ENCODE measurements at places on chromosomes 1 and 21.

- DNase-seq = peak; percentile 54
Measured at GRCh38 chr1:227437495-227438008, 119.3 kb upstream of the CDC42BPA start.

- DNase-seq = no peak
Measured at GRCh38 chr1:1755426-1755825, 22.8 kb downstream of the NADK start.

DNA sequence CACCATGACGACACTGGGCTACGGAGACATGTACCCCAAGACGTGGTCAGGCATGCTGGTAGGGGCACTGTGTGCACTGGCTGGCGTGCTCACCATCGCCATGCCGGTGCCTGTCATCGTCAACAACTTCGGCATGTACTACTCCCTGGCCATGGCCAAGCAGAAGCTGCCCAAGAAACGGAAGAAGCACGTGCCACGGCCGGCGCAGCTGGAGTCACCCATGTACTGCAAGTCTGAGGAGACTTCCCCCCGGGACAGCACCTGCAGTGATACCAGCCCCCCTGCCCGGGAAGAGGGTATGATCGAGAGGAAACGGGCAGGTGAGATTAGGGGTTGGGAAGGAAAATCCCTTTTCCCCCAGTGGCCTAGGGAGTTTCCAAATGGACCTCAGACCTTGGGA, 13.5 kb downstream of the KCNC4 start:
- DNase-seq = no peak

DNA sequence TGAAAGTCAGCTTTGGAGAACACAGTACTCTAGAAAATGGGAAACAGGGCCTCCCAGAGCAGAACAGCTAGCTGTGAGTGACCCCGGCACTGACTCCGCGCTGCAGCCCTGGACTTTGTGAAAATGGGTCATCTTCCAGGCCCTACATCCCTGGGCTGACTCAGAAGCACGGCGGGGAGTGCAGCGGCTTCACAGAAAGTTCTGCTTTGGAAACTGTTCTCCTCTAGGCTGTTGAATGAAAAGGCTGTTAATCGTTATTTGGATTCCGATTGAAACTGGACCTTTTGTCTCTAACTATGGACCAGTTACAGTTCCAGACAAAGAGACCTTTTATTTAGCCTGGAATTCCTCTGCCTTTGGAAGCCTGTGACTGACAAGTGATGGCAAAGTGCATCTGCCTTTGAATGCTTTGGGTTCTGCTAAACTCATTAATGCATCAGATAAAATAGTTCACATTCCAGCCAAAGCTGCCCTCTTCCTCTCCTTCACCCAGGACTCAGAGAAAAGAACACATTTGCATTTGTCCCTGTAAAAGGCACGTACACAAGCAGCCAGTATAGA, 144.9 kb upstream of the HOOK1 start:
- no peak for DNase-seq

- DNase-seq = no peak
Measured at GRCh38 chr1:88648706-88649105, 35.4 kb upstream of the PKN2 start.

GRCh38 chr1:153260585-153261280, 1.2 kb downstream of the LORICRIN start:
- no peak for DNase-seq

GRCh38 chr1:220410611-220411010, 117.3 kb upstream of the MARK1 start:
- DNase-seq = no peak

- DNase-seq = no peak
Measured at GRCh38 chr1:219538886-219539285, 74.0 kb downstream of the ZC3H11B start.

GRCh38 chr1:41822866-41823265, 95.9 kb downstream of the HIVEP3 start:
- no peak for DNase-seq

DNA sequence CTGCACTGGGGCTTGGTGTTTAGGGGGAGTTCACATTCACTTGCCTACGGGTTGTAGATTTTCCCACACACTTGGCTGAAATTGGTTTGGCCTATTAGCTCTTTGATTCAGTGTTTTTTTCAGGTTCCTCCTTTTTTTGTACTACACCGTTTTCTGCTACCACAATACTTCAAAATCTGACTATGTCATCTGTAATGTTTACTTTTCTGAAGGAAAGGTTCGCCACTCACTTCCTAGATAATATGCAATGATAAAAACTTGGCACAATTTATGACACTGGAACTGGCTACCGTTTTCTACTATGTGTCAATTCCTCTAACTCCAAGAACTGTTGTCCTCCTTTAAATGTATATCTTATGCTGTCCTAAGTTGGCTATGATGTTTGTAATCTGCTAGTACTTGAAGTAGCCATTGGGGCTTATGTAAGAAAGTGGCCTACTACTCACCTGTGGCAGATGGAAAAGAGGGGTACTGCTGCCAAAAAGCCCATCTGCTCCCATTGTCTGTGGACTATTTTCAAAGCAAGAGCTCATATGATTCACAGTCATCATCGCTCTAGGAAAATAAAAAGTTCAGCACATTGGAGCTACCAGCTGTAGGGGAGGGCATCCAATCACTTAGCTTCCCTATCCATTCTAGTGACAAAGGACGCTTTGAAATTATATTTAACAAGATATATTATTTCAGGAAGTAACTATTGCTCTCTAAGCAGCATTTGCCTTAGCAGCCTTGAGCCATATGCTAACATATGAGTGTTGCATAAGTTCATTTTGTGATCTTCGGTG, 42.4 kb upstream of the BACH1 start:
- DNase-seq = peak; percentile 35

DNA sequence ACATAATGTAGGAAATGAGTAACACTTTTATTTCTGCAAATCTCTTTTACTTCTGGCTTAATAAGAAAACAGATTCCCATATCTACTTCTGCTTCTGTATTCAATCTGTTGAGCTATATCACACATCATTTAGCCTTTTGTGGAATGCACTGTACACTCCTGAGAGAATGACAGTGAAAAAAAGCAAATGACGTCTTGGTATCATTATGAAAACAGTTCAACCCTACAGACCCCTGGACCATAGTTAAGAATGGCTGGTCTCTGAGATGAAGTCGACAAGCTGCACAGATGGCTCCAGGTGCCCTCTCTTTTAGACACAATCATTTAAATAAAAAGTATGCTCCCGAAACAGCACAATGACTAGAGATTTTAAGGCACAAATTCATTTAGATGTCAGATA, 247.0 kb downstream of the RERE start:
- no peak for DNase-seq

- DNase-seq = no peak
Measured at GRCh38 chr21:36073181-36073580, 3.4 kb downstream of the CBR1 start.

DNA sequence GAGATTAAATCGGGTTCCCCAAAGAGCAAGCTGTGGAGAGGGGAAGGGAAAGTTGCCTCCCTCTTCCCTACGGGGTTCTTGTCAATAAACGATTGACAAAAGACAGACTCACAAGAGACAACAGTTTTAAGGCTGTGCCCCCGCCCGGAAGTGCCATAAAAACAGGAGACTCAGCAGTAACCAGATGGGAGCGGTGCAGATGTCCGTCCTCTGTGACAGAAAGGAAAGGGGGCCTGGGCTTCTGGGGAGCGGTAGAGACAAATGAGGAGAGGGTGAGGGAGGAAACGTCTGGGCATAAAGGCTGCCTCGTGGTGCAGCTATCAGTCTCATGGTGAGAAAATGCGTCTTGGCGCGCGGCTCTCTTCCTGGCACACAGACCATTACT, 5.9 kb downstream of the TP73 start:
- DNase-seq = no peak

GRCh38 chr1:163807331-163808049, 485.7 kb downstream of the NUF2 start:
- no peak for DNase-seq

DNA sequence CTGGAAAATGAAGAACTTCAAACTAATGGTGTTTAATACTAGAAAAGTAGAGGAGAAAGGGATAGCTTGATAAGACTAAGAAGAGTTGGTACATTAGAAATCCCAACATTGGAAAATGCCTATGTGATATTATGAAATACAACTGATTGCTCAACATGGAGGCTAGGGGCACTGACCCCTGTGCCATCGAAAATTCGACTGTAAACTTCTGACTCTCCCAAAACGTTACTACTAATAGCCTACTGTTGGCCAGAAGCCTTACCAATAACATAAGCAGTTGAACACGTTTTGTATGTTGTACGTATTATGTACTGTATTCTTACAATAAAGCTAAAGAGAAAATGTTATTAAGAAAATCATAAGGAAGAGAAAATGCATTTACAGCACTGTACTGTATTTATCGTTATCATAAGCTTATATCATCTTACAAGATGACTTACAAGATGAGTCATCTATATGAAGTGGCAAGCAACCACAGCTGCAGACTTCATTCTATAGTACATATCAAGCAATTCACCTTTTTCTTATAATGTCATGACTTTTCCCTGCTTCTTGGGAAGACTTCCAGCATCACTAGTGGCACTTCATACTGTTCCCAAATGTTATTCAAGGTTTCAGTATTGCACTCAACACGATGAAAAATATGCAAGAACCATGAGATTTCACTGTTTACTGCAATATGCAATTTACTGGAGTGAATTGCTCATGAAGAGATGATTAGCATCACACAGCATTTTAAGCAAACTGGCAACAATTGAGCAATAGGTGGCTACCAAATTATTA, 12.9 kb upstream of the CTSK start:
- DNase-seq = no peak

DNA sequence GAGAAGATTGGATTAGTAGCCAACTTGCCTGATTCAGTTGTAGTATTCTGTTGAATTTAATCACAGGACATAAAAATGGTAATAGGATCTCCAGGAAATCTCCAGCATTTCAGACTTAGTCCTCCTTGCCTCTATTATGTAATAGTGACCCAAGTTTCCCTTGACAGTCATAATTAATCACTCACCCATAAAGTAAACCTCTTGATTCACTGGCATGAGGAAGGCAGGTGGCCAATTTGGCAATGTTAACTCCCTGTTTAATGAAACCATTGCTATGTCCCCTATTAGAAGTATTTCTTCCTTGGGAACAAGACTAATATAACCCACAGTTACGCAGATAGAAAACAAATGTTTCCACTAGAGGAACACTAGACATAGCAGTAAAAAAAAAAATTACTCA, 604.8 kb upstream of the CXADR start:
- no peak for DNase-seq

DNA sequence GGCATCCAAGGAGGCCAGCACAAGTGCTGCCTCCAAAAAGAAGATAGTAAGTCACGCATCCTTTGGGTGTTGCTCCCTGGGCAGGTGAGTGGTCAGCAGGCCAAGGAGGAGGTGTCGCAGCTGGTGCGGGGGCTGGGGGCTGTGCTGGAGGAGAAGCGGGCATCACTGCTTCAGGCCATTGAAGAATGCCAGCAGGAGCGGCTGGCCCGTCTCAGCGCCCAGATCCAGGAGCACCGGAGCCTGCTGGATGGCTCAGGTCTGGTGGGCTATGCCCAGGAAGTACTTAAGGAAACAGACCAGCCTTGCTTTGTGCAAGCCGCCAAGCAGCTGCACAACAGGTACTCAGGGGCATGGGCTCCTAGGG, 4.3 kb downstream of the TRIM46 start:
- no peak for DNase-seq

DNA sequence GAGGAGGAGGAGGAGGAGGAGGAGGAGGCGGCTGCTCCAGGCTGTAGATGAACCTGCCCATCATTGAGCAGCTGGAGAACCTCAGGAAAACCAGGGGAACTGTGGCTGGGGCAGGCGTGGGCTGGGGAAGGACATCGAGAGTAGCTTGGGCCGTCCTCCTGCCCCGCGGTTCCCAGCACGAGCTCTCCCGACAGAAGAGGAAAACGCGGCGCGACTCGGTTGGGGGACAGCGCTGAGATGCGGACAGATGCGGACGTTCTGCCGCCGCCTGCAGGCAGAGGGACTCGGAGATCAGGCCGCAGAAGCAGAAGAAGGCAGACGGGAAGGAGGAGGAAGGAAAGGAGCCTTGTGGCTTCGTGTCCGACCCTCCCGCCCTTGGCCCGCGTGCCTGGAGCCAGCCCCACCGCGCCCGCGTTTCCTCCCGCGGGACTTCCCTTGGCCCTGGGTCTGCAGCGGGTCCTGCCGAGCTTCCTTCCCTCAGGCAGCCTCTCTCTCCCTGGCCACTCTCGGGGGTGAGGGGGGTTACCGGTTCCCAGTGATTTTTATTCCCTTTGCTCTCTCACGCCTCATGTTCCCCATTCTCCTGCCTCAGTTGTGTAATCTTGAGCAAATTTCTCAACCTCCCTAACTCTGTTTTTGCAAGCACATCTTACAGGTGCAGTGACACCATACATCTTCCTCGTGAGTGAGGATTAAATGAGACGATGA, 1.7 kb upstream of the TNFRSF9 start:
- DNase-seq = no peak

- DNase-seq = no peak
Measured at GRCh38 chr1:61674221-61674620, 50.7 kb downstream of the TM2D1 start.

GRCh38 chr1:60073605-60074278, at the start of gene C1orf87:
Gene C1orf87, minus strand, starts transcription at chr1:60073770. Its CDS starts 1,127 bp downstream, at chr1:60072643.
- no peak for DNase-seq

- DNase-seq = no peak
Measured at GRCh38 chr1:235984041-235984825, 80.7 kb downstream of the NID1 start.

DNA sequence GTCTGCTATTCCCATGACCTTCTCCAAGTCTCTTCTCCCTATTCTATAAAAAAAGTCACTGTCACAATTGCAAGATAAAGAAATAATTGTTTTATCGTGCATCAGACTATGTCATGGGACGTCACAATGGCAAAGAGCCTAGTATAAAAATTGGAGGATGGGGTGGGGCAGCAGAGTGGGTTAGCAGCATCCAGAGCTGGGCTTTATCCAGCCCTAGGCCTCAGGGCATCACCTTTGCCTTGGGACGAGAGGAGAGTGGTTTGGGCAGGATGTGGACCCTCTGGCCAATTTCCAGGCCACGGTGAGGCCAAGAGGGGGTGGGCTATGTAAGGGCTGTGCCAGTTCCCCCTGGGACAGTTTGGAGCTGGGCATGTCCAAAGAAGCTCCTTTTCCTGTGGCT, 25.7 kb downstream of the WNT4 start:
- DNase-seq = no peak

DNA sequence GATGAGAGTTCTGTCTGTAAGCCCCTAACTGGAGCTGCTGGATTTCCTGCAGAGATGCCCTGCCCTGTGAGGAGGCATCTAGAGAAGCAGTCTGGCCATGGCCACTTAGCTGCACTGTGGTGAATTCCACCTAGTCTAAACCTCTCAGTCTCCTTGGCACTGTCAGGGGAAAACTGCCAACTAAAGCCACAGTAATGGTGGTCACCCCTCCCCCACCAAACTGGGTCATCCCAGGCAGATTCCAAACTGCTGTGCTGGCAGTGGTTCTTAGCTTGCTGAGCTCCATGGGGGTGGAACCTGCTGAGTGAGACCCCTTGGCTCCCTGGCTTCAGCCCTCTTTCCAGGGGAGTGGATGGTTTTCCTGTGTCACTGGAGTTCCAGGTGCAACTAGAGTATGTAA, 740.6 kb downstream of the RWDD3 start:
- DNase-seq = no peak

All from NCI-H1436 treated with DMSO at 0.1 percent for 48 hours (cell line).